ENCODE measurements at places on chromosomes 1 and 21.
A peak's percentile ranks its signal among the peaks of the same experiment; 100 is the strongest.

- no peak for DNase-seq
These were observed 44.1 kb upstream of the ATP2B4 start for GRCh38 chr1:203582568-203582967.

GRCh38 chr1:27726173-27727044 lies 648 bp downstream of the FAM76A start:
- DNase-seq = peak; percentile 54

DNA sequence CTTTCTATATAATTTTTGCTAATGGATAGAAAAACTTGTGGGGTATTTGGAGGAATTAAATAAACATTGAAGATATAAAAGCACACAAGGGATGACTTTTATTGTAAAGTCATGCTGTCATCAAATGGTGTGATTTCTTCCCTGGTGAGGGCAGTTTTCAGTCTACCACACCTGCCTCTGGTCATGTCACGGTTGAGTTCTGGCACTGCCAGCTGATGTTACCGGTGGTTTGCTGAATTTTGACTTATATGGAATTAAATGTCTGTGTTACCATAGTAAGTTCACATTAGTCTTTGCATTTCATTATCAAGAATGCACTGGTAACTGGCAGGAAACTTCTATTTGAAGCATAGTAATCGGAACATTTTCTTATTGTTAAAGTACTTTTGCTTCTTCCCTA lies 13.4 kb downstream of the S1PR1 start:
- DNase-seq = no peak

GRCh38 chr1:26618561-26618960 lies 77.3 kb upstream of the ARID1A start:
- DNase-seq = no peak

DNA sequence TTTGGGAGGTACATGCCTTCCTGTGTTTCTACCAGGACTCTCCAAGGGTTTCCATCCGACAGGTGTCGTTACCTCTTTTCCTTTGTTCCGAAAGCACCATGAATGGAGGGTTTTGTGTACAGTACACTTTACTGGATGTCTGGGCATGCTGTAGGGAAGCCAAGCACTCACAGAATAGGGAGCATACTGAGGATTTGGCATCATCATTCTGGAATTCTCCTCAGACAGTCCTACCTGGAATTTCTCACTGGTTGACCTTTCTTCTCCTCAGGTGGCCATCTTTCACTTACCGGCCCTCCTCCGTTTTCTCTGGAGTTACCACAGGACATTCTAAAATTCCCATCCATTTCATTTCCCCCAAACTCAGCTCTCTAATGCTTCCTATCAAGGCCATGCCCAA lies 5.9 kb upstream of the MPL start:
- DNase-seq = no peak

DNA sequence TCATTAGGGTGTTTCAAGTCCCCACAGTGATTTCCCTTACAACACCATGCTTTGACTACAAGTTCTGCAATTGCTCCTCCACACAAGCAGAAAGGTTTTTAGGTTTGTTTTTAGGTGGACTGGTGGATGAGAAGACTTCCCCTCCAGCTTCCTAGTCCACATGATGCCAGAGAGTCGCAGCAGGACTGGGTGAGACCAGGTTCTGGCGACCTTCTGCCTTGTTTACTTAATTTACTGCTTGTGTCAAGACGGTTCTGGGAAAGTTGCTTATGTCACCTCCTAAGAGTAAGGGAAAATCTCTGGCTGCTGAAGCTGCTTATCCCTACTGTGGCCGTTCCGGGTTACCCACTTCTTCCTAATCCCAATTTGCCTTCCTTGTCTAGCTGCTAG lies 76.4 kb downstream of the GLUL start:
- no peak for DNase-seq

Measured in RKO (cell line).